ENCODE measurements at places on chromosomes 1 and 21.

DNA sequence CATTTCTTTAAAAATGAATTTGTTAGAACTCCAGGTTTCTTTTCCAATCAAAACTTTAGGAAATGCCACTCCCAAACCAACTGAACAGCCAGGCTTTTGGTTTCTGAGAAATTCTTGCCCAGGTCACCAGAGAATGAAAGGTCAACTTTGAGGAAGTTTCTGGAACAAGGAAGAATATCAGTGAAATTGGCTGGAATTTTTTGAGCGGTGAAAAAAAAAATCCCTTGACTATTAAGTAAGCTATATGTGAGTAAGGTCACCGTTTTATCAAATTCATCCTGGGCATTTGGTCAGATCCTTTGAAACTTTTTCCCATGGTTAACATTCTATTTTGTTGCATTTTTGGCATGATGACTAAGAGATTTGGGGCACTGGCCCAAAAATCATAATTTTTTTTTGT is 469.3 kb downstream of the LTN1 start:
- no peak for DNase-seq

- DNase-seq, result no peak
Measured at GRCh38 chr1:169945181-169945580, 51.5 kb upstream of the SCYL3 start.

GRCh38 chr1:44681905-44682882 is 7.7 kb downstream of the ARMH1 start:
- DNase-seq, result no peak

DNA sequence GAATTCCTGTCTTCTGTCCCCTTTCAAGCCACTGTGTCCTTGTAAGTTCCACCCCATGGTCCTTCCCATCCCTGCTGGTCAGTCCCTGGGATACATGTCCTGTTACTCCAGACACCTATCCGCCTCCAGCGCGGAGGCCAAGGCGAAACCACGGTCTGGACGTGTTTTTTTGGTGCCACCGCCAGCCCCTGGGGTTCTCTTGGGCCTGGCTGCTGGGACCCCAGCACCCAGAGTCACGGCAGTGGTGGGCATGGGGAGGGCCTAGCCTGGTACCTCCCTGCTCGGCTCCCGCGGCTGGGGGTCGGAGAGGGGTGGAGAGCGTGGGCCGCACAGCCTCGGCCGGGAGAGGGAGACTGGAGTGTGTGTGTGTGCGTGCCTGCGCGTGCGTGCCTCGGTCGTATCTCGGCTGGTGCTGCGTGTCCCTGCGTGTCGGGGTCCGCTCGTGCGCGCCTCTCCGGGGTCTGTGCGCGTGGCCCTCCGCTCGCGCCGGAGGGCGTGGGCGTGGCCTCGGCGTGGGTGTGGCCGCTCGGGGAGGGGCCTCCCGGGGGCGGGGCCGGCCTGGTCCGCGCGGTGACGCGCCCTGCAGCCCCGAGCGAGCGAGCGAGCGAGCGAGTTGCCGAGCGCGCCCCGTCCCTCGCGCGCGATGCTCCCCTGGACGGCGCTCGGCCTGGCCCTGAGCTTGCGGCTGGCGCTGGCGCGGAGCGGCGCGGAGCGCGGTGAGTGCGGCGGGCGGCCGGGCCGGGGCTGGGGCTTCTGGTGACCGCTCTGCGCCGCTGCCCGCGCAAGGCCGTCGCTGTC is at the start of gene VWA1:
VWA1 (plus strand) TSS at position 585 of the 798 bp plus-strand sequence; CDS start at position 644, 59 bp downstream.
- peak; percentile 72 for DNase-seq

GRCh38 chr1:116392717-116393404 is 19.8 kb downstream of the ATP1A1 start:
- DNase-seq, result no peak

DNA sequence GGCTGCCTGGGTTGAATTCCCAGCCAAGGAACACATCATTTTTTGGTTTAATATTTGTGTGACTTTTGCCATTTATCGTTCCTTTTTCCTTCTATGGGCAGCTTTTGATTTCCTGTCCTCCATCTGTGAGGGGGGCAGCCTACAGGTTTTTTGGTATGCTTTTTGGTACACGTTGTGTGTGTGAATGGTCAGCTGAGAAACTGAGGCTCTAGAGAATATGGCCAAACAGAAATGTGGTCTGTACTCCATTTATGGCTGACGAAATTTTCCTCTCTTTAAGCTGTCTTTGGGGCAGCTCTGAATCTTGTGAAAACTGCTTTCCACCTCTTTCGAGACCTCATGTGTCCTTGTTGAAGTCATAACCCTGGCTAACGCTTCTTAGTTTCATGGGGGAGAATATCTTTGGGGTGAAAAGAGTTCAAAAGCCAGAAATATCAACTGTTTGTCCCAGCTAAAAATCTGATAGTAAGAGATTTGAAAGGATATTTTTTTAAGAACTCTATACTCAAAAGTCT is 26.6 kb downstream of the NRDC start:
- DNase-seq, result no peak

DNA sequence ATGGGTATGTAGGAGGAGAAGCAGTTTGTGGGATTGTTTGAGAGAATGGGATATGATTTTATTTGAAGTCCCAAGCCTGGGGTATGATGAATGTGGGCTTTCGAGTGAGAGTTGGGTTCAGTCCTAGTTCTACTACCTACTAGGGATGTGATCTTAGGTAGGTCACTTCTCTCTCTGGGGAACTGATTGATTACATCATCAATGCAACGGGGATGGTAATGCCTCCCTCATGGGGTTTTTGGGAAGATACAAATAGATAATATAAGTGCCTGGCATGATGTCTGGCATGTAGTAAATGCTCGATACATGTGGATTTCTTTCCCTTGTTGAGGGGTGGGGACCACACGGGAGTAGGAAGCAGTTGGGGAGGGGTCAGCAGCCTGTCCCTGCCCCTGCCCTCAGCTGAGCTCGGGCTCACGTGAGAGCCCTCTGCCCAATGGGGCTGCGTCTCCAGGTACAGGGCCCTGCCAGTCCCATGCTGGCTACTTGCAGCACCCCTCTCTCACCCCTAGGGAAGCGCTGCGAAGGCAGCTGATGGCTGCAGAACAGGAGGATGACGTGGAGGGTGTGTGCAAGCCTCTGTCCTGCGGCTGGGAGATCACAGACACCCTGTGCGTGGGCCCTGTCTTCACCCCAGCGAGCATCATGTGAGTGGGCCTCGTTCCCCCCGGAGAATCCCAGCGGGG is 38.7 kb downstream of the AZIN2 start:
- no peak for DNase-seq

DNA sequence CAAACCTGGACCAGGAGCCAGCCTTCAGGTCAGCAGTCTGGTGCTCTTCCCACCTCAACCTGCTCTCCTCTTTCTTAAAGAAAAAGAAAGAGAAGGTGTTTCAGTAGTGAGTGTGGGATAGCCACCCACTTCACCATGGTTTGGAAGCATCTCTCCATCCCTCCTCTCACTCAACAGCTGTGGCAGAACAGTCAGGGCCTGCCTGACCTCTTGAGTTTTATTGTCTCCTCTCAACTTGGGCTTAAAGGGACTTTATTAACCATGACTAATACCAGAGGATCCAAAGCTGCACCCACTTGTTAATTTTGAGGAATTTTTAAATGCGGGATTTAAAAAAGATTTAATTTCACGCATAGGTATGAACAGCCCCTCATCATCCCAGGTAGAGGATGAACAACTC is 570 bp upstream of the VASH2 start:
- DNase-seq, result no peak

DNA sequence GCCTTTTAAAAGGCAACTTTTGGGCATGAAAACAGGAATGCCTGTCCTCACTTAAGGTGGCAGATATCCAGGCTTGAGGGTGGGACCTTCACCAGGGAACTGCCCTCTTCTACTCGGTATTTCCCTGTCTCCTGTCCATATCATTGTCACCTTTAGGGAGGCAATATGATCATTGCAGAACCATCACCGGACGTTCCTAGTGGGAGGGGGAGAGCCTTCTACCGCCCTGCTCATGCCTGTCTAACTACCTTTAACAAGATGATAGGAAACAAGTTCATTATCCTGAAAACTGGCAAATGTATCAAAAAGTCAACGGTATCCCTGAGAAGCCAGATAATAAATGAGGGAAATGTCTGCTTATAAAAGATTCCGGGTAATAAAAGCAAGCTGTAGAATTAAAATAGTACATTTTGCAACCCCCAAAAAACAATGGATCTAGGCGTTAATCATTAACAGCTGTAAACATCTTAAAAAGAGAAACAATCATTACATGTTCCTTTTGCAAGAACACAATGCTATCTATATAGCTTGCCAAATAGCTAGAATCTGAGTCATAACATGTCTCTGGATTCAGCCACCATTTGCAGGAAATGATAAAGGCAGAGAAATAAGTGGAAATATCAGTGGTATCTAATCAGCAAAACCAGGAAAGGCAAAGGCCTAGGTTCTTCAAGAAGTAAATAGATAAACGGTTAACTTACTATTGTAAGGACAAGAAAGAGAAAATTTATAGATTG is 852.9 kb upstream of the ADGRL4 start:
- no peak for DNase-seq

- peak; percentile 99 for DNase-seq
Measured at GRCh38 chr1:41360786-41361494, at the start of gene FOXO6. Gene FOXO6 (plus strand): TSS chr1:41361434.

DNA sequence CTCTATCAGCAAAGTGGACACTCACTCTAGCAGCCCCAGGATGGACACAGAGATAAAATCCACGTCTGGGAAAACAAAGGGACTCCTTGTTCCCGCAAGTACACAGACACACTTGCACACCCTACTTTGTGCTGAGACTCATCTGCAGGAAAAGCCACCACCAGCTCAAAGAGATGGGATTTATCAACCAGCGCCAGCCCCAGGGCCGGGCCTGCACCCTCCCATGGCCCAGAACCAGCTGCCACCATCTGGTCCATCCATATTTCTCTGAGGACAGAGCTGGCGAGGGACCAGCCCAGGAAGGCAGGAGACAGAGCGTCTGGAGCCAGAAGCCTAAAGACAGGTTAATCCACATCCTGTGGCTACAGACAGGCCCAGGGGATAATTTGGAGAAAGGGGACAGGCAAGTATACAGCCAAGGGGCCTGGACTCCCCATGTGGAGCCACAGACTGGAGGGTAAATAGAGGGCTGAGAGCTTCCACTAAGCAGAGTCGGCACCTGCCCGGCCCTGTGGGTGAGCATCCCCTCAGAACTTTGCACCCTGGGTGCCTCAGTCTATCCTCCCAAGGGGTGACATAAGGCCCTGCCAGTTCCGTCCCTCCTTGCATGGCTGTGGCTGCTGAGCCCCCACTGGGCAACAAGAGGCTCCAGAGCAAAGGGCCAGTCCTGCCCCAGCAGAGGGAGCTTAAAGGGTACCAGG is 233.9 kb downstream of the PTPRU start:
- no peak for DNase-seq

DNA sequence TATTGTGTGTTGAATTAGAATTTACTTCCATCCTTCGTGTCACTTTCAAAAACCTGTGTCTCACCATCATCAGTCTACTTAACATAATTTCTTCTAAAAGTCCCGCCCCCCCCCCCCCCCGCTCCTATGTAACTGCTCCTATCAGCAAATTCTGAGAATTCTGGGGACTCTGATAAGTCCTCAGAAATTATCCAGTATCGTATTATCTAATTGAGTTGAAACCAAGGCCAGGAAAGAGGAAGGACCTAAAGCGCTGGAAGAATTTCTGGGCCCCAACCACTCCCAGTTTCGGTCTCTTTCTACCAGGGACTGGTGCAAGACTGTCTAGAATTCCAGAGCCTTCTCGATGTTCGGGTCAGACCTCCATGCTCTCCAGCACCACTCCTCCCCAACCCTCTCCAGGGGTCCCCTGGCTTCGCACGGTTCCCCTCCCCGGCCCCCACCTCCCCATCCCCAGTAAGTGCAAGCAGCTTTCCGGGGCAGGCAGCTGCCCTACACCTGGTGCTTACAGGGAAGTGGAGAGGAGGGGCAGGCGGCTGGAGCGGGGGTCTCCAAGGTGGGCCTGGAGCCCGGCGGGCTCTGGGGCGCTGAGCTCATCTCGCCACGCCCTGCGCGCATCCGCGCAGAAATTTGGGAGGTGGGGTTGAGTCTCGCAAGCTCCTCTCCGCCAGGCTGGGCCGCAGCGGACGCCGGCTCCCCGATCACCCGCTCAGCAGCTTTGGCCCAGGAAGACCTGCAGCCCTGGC is 16.0 kb upstream of the ZNF496 start:
- peak; percentile 81 for DNase-seq

DNA sequence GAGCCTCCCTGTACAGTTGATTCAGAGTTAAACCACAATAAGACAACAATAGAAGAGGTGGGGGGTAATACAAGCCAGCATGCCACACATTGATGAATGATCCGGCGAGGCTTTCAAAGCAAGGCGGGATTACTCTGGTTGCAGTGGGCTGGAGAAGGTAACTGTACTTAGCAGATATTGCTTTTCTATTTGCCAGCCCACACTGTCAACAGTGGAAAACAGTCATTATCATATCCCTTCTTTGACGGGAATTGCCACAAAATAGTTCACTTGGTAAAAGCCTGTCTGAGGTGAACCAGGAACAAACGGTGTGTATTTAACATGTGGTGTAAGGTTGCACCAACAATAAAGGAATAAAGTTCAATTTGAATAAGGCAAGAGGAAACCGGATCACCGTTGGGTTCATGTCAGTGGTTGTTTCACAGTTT is 5.8 kb upstream of the KCNJ15 start:
- DNase-seq, result no peak

- DNase-seq, result peak; percentile 86
Measured at GRCh38 chr1:29197590-29197924, 15.9 kb upstream of the SRSF4 start.

DNA sequence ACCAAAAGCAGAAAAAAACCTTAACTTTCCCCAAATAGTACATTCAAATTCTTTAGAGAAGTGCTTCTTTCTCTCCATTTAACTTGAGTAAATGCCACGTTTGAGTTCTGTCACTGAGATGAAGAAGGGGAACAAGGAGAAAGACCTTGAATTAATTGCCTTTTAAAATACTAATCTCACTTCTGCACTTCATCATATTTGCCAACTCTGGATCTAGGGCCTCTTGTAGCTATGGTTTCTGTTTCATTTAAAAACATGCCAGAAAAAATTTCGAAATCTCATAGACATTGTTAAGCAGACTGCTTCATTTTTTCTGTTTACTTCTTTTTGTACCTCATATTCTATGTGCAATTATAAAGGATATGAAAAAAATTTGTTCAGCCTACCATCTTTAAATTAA is 24.6 kb downstream of the MIXL1 start:
- DNase-seq, result peak; percentile 25

DNA sequence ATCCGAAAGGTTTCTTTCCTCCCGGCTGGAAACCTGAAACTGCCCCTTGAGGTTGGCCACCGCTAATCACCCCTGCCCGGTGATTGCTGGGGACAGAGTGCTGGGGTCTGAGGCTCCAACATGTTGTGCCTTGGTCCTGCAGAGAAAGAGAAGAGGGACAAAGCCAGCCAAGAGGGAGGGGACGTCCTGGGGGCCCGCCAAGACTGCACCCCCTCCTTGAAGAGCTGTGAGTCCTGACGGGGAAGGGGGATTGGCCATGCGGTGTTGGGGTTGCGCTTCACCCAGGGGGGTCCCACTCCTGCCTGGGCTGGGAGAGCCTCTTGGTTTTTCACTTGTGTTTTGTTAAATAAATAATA is 19.5 kb downstream of the LDLRAP1 start:
- no peak for DNase-seq

- DNase-seq, result no peak
Measured at GRCh38 chr1:33121728-33122127, 40.8 kb downstream of the AZIN2 start.

- DNase-seq, result no peak
Measured at GRCh38 chr1:216913976-216914375, 190.7 kb upstream of the ESRRG start.

Data from hematopoietic multipotent progenitor cell treated with erythropoietin and hydrocortisone succinate and interleukin-3 and kit ligand, for 6 days (in vitro differentiated cells).